Fibroblast of skin of scalp (primary cell): ENCODE measurements at places on chromosomes 5 and 9.
A peak's percentile ranks its signal among the peaks of the same experiment; 100 is the strongest.

- no peak for DNase-seq
Measured at GRCh38 chr9:129875687-129876395, 40.6 kb downstream of the USP20 start.

GRCh38 chr9:123825342-123826060 is 104.4 kb downstream of the DENND1A start:
- peak; percentile 34 for DNase-seq

DNA sequence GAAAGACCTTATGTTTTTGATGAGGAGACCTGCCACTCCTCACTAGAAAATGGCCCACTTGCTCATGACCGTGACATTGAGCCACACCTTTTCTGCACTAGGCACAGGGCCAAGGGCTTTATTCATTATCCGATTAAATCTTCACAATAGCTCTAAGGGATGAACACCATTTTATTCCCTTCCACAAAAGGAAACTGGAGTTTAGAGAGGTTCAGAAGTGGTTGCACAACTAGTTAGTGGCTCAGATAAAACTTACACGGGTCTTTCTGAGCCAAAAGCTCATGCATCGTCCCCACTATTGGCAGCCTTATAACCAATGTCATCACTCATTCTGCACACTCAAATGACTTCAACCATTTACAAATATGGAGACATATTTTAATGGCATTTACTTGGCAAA is 39.4 kb downstream of the SUSD1 start:
- DNase-seq: no peak

DNA sequence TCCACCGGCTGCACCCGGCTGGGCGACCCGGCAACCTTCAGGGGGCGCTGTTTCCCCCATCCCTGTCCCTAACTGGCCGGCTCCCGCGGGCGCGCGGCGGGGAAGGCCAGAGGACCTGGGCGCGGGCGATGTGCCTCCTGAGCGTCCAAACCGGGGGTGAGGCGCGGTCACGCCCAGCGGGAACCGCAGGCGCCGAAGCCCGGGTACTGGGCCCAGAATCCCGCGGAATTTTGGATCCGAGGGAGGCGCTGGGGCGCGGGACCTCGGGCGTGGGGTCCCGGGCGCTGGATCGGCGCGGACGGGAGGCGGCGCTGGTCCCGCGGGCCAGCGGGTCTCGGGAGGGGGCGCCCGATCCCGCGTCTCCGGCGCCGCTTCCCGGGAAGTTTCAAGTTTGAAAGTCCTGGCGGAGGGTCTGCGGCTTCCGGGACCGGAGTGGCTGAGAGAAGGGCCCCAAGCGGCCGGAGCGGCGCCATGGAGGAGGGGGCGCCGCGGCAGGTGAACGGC is at the start of gene PKN3:
Gene PKN3, plus strand, starts transcription at position 59 of the 504 bp plus-strand sequence. Its CDS starts 413 bp downstream, at position 472.
- DNase-seq: peak; percentile 82

- DNase-seq: peak; percentile 50
Measured at GRCh38 chr5:92309336-92309991, 926.3 kb upstream of the ARRDC3 start.
